ENCODE measurements at places on chromosomes 5 and 9.

- no peak for DNase-seq
Measured at GRCh38 chr9:137696136-137696925, 77.5 kb downstream of the EHMT1 start.

DNA sequence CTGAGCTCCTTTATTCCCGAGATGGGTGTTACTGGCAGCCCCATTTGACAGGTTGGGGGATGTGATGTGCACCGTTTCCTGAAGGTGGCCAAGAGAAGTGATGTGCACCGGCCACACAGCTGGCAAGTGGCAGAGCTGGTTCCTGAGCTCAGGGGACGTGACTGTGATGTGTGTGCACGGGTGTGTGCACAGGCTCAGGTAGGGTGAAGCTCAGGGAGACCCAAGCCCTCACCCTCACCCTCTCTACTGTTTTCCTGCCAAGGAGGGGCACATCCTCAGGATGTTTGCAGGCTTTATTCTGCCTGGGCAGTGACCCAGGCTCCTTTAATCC lies 56.6 kb downstream of the WWC1 start:
- no peak for DNase-seq

GRCh38 chr5:76153271-76153670 lies 70.1 kb downstream of the SV2C start:
- DNase-seq = no peak

GRCh38 chr9:109856785-109857184 lies 76.8 kb downstream of the PALM2AKAP2 start:
- DNase-seq = no peak

All from activated naive CD4-positive, alpha-beta T cell treated with anti-CD3 and anti-CD28 coated beads, Interleukin-2, amount 50 U/mL, for 72 hours (primary cell).